ENCODE measurements at places on chromosomes 7 and 10.
A peak's percentile ranks its signal among the peaks of the same experiment; 100 is the strongest.

DNA sequence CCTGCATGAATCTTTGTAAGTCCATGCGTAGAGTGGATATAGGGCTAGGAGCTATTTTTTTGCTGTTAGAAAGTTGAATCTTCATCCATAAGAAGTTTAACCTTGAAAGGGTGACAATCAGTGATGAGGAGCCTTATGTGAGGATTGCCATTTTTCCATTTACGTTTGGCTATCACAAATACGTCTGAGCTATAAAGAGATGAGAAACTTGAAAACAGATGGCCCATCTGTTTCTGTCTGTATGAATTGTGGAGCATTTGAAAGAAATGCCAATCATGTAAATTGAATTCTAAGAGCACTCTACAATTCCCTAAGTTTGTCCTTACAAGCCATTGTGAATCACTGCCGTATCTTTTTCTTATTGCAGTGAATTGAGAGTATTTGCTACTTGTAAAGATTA, 169.8 kb upstream of the TEX47 start:
- no peak for DNase-seq

- DNase-seq, result no peak
Measured at GRCh38 chr10:117539903-117540639, 2.5 kb upstream of the EMX2 start.

DNA sequence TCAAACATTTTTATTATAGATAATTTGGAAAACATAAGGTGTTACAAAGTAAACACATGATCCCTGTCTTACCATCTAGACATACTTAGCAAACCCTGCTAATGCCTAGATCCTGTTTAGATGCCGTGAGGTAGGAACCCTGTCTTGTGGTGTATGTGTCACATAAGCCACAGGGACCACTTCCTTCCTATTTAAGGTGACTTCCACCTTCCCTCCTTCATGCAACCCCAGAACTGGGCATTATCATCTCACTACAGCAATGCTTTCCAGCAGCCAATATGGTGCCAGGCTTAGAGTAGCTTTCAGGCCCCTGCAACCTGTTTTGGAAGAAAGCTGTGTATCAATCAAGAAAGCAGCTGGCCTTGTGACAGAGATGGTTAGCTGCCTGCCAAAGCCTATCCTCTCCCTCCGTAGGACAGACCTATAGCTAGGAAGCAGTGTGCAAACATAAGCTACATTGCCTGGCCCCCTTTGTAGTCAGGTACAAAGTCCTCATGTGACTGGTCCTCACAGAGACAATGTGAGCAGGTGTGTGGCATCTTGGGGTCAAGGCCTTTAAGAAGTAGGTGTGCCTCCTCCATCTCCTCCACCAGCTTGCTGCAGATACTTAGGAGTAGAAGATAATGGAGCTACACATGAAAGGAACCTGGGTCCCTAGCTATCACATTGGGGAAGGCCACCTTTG, 146.8 kb downstream of the SPAG6 start:
- no peak for DNase-seq

DNA sequence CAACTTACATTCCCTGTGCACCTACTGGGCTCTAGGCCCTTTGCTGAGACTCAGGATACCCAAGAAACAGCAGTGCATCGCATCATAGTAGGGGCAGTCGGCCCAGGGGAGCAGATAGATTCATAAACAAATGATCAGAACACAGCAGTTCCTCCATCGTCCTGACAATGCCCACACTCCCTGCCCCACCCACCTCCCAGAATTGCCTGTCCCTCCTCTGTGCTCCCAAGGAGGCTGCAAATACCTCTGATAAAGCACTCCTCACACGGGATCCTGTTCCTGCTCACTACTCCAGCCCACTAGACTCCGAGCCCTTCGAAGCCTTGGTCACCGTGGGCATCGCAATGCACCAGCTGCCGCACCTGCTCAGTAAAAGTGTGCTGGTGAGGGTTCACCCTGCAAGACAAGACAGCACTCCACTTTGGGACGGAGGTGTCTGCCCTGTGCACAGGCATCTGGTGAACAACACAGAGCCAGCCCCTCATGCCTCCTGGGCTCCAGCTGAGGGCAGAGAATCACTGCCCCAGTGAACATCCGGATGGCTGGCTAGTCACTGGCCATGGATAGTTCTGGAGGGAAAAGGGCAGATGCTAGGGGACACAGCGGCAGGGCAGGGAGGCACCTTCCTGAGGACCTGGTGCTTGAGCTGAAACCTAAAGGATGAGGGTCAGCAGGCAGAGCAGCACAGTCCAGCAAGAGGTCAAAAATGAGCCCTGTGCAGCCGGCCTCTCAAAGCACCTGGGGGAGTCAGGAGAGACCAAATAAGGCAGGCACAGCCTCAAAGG, 60.7 kb downstream of the TNS3 start:
- no peak for DNase-seq

GRCh38 chr10:73931767-73932619, 21.1 kb downstream of the PLAU start:
- no peak for DNase-seq

DNA sequence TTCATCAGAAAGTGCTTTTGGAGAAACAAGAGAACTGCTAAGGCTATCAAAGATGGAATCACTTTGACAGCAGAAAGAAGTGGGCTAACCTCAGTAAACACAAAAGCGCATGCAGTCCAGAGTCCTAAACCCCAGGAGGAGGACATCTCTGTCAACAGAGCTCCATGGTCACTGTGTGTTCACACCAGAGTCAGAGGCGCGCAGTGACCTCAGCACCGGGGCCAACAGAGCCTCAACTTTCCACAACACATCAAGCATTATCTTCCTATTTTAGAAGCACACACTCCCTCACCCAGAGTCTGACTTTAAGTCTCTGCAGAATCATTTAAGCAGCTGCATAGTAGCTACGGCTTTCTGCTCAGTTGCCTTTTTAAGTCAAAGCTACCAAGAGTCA, 195.3 kb downstream of the DIP2C start:
- DNase-seq, result no peak

GRCh38 chr7:96823274-96823673, 113.6 kb upstream of the SEM1 start:
- DNase-seq, result no peak

- no peak for DNase-seq
Measured at GRCh38 chr10:50794490-50794889, 54.8 kb downstream of the ASAH2B start.

GRCh38 chr7:19508821-19509220, 200.0 kb downstream of the POLR1F start:
- no peak for DNase-seq

- DNase-seq, result no peak
Measured at GRCh38 chr7:157652161-157652953, 315.6 kb downstream of the DNAJB6 start.

DNA sequence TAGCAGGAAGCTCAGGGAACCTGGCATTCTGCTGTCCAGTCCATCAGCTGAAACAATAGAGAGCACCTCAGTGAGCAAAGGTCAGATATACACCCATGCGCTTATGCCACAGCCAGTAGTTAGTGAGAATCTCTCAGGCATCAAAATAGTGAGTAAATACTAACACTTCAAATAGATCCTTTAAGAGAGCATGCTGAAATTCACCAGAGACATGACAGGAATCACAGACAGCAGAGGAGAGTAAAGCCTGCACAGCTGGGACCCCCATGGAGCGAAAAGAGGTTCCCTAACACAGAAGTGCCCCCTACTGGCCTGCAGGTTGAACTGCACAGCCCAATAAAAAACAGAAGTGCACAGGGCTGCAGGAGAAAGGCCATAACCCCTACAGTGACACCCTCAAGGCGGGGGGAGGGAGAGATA, 57.6 kb upstream of the ANTXRL start:
- DNase-seq, result no peak

DNA sequence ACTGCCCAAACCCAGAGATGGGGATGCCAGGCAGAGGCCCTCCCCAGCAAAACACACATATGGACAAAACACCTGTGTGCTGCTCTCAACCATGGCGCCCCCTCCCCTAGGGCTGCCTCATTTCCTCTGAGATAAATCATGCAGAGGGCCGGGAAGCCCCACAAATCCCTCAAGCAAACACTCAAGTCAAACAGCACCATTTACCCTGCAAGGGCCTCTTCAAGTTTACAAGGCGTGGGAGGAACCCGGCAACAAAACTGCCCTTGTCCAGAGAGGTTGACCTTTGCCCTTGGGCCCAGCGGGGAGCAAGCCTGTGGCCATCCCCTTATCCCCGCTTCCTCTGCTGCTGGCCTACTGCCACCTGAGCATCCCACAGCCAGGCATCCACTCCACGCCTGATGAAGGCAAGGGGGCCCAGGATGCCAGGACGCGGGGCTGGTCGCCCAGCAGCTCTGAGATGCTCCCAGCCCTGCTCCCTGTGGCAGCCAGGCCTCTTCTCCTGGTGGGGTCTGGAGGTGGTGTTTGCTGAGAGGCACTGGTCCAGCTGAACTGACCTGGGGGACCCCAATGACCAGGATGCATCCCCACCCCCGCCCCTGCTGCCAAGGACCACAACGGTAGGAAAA, 77.4 kb downstream of the DLG5 start:
- no peak for DNase-seq

GRCh38 chr10:44696496-44696895, 214.6 kb upstream of the TMEM72 start:
- peak; percentile 88 for DNase-seq

- no peak for DNase-seq
Measured at GRCh38 chr7:45721686-45722598, 147.8 kb downstream of the ADCY1 start.

GRCh38 chr10:4941540-4942330, 21.5 kb upstream of the AKR1C1 start:
- DNase-seq, result no peak

GRCh38 chr7:31782411-31782991, 95.5 kb downstream of the PPP1R17 start:
- peak; percentile 21 for DNase-seq

DNA sequence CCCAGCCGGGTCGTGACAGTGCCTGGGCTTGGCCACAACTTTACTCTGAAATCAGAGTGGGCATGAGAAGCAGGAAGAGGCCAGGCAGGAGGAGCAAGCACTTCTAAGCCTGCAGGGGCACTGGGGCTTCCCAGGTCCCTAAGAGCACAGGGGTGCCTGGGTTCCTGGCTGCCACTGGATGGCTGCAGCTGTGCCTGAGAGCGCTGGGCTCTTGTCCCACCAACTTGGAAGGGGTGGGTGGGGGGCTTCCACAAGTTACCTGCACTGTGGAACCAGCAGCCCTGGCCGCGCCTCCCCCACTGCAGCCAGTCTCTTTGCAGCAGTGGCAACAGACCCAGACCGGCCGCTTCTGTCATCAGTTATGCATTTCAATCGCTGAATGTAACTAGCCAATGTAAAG, 434.7 kb upstream of the GRM3 start:
- no peak for DNase-seq

GRCh38 chr10:48982584-48982983, 42.9 kb upstream of the LRRC18 start:
- no peak for DNase-seq

GRCh38 chr7:26186364-26187311, 13.9 kb downstream of the HNRNPA2B1 start:
- no peak for DNase-seq

GRCh38 chr10:71040343-71040742, 152.0 kb upstream of the PCBD1 start:
- no peak for DNase-seq

- no peak for DNase-seq
Measured at GRCh38 chr7:14195871-14196270, 206.4 kb upstream of the ETV1 start.

DNA sequence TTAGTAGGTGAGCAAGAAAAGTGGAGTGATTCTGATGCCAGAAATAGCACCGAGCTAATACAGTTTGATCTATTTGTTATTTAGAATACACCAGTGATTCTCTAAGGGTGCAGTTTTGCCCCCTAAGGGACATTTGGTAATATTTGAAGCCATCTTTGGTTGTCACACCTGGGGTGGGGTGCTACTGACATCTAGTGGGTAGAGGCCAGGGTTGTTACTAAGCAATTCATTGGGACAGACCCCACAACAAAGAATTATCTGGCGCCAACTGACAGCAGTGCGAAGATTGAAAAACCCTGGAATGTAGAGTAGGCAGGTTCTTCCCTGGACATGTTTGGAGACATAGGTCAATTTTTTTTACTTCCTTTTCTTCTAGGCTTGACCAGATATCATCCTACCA, 14.6 kb downstream of the PALS2 start:
- DNase-seq, result no peak

DNA sequence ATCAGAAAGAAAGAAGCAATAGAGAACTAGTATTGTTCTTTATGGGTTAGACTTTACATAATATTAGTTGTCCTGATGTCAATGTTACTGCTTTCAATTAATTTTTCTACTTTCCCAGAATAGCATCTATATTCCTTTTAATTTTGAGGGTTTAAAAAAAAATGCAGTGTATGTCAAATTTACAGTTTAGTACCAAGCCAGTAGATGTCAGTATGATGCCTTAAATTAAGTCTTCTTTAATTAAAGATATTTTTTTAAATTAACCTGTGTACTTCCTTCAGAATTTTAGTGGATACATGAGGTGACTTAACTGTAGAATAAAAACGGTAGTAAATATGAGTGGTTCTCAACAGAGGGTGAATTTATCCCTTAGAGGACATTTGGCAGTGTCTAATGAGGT, 35.2 kb upstream of the STOX1 start:
- no peak for DNase-seq

DNA sequence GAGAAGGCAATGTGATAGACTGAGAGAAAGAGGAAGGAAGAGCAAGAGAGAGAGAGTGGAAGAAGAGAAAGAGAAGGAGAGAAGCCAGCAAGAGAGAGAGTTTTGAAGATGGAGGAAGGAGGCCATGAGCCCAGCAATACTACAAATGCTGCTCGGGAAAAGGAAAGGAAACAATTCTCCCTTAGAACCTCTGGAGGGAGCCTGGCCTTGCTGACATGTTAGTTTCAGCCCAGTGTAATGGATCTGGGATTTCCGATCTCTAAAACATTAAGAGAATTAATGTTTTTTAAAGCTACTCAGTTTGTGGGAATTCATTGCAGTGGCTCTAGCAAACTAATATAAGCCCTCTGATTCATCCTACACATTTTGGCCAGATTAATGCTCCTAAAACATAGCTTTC, 206.8 kb upstream of the MTPN start:
- no peak for DNase-seq

- DNase-seq, result no peak
Measured at GRCh38 chr10:33506391-33506790, 171.9 kb upstream of the NRP1 start.

DNA sequence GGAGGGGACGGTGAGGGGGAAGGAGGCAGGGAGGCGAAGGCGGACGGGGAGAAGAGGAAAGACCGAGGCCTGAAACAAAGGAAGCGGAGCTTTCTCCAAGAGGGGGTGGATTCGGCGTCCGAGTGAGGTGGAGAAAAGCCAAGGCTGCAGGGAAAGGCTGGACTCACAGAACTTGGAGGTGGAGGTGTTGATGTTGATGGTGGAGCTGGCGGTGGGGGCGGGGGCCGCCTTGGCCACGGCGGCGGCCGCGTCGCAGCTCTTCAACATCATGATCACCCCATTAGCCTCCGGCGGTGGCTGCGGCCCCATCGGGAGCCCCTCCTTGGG, 578 bp downstream of the CACUL1 start:
- no peak for DNase-seq

DNA sequence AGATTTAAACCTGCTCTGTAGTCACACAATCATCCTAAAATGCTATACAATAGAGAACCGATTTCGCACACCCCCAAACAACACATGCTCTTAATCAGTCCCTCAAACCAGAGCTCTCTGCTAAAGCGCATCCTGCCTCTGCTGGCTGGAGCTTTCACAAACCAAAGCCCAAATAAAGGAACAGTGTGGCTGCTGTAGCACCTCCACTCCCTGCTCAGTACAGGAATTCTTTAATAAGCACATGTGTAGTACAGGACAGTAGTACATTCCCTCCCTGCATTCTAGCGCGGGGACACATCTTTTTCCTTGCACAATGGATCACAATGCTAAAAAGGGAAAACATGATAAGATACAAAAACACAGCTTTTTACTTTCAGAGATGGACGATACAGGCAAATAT, 684.6 kb downstream of the MAGI2 start:
- DNase-seq, result no peak

- DNase-seq, result no peak
Measured at GRCh38 chr7:103888603-103889153, 100.8 kb downstream of the RELN start.

All from AG09309 (cell line).